ENCODE measurements at places on chromosomes 11 and 22. TPM values are rescaled to one million over a fixed set of nuclear protein-coding genes. Genes with fewer than 3 reads are reported as not detected.

KBTBD4 gene
- total RNA-seq: 13.2 TPM

ISX gene
- not detected for total RNA-seq

ACTN3 gene
- total RNA-seq: not detected

DTX4 gene
- 2.6 TPM for total RNA-seq

FGF3 gene
- total RNA-seq: not detected

MPPED2 gene
- total RNA-seq: 12.3 TPM

RIMBP3C gene
- not detected for total RNA-seq

- DNase-seq: peak; percentile 42
Measured at GRCh38 chr11:313787-314553, at the start of gene IFITM1. Gene IFITM1, plus strand, starts transcription at chr11:314040. Its CDS starts 131 bp downstream, at chr11:314171.

GRCh38 chr22:35266277-35266676, 9.0 kb downstream of the HMGXB4 start:
- no peak for DNase-seq

GRCh38 chr11:38019072-38019775, 1421.2 kb upstream of the RAG2 start:
- DNase-seq: no peak

DNA sequence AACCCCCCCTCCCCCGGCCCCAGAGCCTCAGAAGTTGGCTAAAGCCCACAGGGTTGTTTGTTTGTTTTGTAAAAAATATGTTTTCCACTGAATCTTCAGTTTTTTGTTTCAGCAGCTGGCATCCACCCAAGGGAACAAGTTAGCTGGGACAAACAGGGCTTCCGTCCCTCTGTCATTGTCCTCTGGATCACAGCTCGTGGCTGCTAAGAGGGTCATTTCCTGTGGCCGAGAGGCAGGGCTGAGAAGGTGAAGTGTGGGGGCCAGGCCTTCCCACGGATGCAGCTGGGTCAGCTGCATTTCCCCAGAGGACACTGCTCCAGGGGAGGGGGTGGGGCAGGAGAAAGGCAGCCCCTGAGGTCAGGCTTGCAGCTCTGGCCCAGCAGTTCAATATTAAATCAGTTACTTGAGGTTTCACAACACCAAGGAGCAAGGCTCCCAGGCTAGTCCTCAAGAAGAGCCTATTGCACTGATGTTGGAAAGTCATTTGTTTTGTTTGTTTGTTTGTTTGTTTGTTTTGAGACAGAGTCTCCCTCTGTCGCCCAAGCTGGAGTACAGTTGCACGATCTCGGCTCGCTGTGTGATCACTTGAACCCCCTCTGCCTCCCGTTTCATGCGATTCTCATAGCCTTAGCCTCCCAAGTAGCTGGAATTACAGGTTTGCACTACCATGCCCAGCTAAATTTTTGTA, 34.4 kb upstream of the SMTN start:
- peak; percentile 78 for DNase-seq

GRCh38 chr11:12288212-12288930, 89.0 kb upstream of the PARVA start:
- DNase-seq: peak; percentile 86

DNA sequence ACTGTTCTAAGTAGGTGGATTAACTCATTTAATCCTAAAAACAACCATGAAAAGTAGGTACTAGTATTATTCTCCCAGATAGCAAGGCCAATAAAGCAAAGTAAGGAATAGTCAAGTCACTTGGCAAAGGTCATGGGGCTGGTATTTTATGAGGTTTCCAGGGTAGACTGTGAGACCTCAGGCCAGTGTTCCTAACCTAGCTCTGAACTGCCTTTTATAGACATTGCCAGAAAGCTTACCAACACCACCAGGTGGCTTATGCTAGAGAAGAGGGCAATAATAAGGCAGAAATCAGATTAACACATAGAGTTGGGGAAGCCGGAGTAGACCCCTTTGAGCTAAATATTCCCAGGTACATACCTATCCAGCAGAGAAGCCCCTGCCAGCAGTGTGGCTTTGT, 490.9 kb upstream of the TENM4 start:
- no peak for DNase-seq

DNA sequence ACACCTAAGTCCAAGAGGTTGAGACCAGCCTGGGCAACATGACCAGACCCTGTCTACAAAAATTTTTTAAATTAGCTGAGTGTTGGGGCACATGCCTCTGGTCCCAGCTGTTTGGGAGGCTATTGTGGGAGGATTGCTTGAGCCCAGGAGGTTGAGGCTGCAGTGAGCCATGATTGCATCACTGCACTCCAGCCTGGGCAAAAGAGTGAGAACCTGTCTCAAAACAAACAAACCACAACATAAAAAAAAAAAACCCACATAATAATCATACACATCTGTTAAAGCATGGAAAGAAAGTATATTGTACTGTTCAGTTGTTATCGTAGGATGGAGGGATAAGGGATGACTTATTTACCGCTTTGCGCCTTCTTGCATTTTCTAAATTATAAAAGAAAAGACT, 35.9 kb upstream of the GRK2 start:
- no peak for DNase-seq

All from left ventricle myocardium superior (tissue), 1 donor.